Endothelial cell of umbilical vein (primary cell): ENCODE measurements at places on chromosomes 3 and 15. TPM values are rescaled to one million over a fixed set of nuclear protein-coding genes. Genes with fewer than 3 reads are reported as not detected.

DNA sequence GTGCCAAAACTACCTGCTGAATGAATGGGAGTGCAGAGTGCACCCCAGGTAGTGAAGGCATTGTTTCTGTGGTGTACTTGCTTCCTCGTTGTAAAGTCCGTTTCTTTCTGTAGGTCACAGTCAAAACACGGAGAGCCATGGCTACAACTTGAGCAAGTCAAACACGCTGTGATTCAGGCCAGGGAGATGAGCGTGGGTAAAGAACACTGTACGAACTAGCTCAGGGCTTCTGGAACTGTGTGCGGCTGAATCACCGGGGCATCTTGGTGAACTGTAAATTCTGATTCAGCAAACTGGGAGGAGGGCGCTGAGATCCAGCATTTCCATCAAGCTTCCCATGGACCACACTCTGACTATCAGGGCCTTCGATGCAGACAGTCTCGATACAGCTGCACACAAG is 5.0 kb upstream of the TNK2 start:
- peaks cover 10% of the 10 kb centered on the region for H3K27me3 ChIP-seq
- no peaks in the 10 kb centered on the region for H3K36me3 ChIP-seq
- H3K27ac ChIP-seq: no peak overlapping the region
- H3K4me1 ChIP-seq: no peaks in the 10 kb centered on the region
- DNase-seq: no peak

Gene IQCH
- total RNA-seq: 0.51 and 2.6 TPM in 2 replicates

DNA sequence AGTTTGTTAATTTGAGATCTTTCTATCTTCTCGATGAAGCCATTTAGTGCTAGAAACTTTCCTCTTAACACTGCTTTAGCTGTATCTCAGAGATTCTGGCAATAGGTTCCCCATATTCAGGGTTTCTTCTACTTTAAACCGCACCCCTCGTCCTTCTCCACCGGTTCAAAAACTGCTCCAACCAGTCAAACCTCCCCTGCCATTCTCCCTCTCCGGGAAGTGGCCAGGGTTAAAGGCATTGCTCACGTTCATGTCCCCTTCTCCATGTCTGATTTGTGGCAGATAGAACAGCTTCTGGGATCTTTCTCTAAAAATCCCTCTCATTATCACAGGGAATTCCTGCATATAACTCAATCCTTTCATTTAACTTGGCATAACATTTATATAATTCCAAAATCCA is 14.4 kb downstream of the ALDH1L1 start:
- no peak overlapping the region for H3K4me3 ChIP-seq
- DNase-seq: no peak
- H3K36me3 ChIP-seq: no peaks in the 10 kb centered on the region
- H3K27me3 ChIP-seq: peaks cover 4% of the 10 kb centered on the region

DNA sequence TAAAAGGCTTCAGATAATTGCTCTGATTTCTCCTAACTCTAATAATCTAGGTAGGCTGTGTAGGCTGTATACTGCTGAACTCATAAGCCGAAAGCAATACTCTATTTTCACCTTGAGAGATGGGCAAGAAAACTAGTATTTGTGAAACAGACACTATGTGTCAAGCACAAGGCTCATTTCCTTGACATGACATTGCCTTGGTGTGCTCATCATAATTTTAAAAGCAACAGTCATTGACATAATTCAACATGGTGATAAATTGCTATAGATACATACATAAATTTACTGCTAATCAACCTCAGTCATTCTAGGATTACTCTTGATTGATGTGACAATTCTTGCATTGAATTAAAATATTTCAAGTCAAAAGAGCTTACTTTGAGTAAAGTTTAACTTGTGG is 304.7 kb downstream of the CNTN3 start:
- no peak overlapping the region for H3K27ac ChIP-seq
- no peak overlapping the region for H3K4me3 ChIP-seq
- no peak for DNase-seq
- H3K36me3 ChIP-seq: no peaks in the 10 kb centered on the region
- H3K27me3 ChIP-seq: no peaks in the 10 kb centered on the region
- H3K4me1 ChIP-seq: no peaks in the 10 kb centered on the region

DNA sequence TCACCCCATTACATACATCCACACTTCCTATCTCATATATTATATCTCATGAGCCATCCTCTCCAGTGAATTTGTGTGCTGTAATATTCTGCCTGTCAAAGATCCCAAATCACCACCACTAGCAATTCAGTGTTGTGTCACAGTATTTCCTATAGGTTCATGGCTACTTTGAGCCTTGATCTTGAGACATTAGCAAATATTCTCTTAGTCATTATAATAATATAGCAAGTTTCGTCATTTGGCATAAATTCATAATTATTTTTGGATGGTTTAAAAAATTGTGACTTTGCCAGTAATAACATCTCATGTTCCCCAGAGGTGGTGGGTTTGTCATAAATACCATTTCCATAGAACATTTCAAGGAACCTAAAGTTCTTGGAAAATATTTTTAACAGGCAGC is 47.7 kb downstream of the CMSS1 start:
- DNase-seq: peak; percentile 77
- peaks cover 55% of the 10 kb centered on the region for H3K4me1 ChIP-seq
- H3K36me3 ChIP-seq: peaks cover 3% of the 10 kb centered on the region
- H3K27me3 ChIP-seq: no peaks in the 10 kb centered on the region
- peak overlapping the region; percentile 14 for H3K27ac ChIP-seq
- H3K4me3 ChIP-seq: no peak overlapping the region

DNA sequence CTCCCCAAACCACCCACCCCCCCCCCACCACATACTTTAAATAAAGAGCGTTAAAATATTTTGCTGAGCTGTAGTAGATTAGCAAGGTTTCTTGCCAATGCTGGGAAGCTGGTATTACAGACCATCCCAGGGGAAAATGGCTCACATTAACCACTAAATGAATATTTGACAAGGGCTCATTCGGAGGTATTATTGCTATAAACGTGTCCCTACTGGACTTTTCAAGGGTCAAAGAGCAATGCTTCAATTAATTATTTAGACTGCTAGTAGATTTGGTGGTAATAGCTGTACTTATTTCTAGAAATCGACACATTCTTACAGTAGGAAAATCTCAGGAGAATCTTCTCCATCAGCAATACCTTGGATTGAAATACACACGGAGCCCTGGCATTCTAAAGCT is 5.2 kb downstream of the SOX2 start:
- no peaks in the 10 kb centered on the region for H3K4me1 ChIP-seq
- no peak for DNase-seq
- H3K27ac ChIP-seq: no peak overlapping the region
- H3K27me3 ChIP-seq: peaks cover 14% of the 10 kb centered on the region
- no peak overlapping the region for H3K4me3 ChIP-seq
- no peaks in the 10 kb centered on the region for H3K36me3 ChIP-seq

DNA sequence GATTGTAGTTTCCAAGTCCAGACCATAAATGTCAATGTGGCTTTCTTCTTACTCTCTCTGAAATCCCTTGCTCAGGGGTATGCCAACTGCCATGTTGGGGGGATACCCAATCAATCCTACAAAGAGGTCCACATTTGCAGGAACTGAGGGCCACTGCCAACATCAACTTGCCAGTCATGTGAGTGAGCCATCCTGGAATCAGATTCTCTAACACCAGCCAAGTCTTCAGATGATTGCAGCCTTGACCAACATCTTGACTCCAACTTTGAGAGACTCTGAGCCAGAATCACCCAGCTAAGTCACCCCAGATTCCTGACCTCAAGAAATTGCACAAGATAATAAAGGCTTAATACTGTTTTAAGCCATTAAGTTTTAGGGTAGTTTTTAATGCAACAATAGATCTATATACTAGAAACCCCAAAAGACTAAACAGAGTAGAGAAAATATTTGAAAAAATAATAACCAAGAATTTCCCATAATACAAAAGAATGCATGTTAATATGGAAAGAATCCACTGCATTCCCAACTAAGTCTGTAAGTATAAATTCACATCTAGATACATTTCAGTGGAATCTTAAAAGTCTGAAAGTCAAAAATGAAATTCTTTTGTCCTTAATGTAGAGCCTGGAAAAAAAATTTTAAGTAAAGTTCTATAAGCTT is 22.4 kb downstream of the ISG20 start:
- no peaks in the 10 kb centered on the region for H3K27me3 ChIP-seq
- no peak for DNase-seq
- peaks cover 8% of the 10 kb centered on the region for H3K4me1 ChIP-seq
- H3K27ac ChIP-seq: no peak overlapping the region
- H3K36me3 ChIP-seq: no peaks in the 10 kb centered on the region

GRCh38 chr3:84567796-84568195 is 391.0 kb upstream of the CADM2 start:
- no peak for DNase-seq
- H3K4me3 ChIP-seq: no peak overlapping the region
- H3K36me3 ChIP-seq: no peaks in the 10 kb centered on the region
- no peaks in the 10 kb centered on the region for H3K4me1 ChIP-seq
- H3K27me3 ChIP-seq: no peaks in the 10 kb centered on the region
- no peak overlapping the region for H3K27ac ChIP-seq
